ENCODE measurements at places on chromosomes 7 and 10. TPM values are rescaled to one million over a fixed set of nuclear protein-coding genes. Genes with fewer than 3 reads are reported as not detected.

- no peak for DNase-seq
Measured at GRCh38 chr7:84170646-84171045, 23.9 kb downstream of the SEMA3A start.

- no peak for DNase-seq
Measured at GRCh38 chr7:32206488-32206887, 136.3 kb upstream of the PDE1C start.

- peak; percentile 36 for DNase-seq
Measured at GRCh38 chr7:122485856-122486255, 181.3 kb upstream of the FEZF1 start.

DNA sequence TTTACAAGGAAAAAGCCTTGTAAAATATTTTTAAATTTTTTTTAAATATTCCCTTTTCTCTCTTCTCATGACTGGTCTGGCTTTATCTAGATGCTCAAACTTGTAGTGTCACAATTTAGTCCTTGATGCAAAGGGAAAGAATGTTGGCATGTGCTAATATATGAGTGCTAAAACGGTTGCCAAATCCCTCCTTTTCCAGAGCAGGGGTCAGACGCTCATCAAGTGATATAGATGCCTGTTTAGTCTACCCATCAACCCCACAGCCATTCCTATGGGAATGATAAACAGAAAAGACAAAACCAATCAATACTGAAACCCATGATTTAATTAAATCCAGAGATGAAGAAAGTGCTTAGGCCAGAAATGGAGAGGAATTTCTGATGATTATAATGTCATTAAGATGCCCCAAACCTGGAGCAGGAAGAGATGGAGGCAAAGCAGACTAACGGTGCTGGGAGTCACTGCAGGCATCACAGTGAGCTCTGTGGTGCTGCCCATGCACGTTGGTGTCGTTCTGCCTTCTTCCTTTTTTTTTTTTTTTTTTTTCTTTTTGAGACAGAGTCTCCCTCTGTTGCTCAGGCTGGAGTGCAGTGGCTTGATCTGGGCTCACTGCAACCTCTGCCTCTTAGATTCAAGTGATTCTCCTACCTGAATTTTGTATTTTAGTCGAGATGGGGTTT lies 210.1 kb upstream of the STK17A start:
- no peak for DNase-seq

DNA sequence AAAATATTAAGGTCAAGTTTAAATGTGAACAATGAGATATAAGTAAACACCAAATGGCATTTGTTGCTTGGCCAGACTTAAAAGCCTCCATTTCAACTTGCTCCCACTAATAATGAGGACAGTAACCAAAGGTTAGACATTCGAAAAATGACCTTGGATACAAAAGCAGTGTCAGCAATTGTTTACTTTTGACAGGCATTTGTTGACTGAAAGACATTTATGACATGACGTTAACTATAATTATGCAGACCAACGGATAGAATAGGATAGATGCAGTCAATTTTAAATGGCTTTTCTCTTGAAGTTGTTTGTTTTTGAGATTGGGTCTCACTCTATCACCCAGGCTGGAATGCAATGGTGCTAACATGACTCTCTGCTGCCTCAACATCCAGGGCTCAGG lies 6.3 kb upstream of the WNT16 start:
- no peak for DNase-seq

DNA sequence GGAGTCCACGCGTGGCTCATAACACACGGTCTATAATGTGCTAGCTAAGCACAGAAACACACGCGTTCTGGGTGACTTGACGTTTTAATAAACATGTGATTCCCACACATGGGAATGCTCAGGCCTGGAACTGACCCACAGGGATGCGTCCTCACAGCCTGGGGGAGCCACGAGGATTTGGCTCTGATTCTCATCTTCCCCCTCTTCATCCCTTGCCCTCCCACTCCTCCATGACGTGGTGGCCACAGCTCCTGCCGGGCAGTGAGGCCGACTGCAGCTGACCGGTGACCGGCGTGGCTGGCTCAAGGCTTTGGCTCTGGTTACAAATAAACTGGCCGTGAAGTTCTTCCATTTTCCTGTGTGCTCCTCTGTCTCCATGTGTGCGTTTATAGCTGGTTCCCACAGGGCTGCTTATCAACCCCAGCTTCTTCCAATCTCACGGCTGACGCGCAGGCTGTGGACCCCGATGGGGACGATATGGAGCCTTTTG lies 40.9 kb upstream of the KLF6 start:
- DNase-seq: no peak

GRCh38 chr7:95001258-95001657 lies 93.9 kb downstream of the PPP1R9A start:
- no peak for DNase-seq

- no peak for DNase-seq
Measured at GRCh38 chr10:85008488-85009184, 680.2 kb downstream of the CCSER2 start.

DNA sequence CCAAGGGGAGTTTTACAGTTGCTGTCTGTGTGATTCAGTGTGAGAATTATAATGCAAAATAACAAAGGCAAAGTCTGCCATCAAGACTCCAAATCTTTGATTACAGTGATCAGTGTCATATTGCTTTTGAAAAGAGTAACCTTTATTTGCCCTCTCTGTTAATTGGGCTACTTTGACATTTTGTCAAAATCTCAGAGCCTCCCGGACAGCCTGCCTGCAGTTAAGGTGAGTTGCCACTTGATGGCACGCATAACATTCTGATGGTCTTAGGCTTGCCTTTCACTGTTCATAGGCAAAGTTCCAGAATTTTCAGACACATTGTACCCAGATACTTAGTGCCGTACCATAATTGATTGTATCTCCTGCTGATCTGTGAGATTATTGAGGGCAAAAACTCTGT lies 253.5 kb downstream of the ABCA13 start:
- DNase-seq: peak; percentile 16

- peak; percentile 25 for DNase-seq
Measured at GRCh38 chr10:51786016-51786683, 86.8 kb upstream of the CSTF2T start.

DNA sequence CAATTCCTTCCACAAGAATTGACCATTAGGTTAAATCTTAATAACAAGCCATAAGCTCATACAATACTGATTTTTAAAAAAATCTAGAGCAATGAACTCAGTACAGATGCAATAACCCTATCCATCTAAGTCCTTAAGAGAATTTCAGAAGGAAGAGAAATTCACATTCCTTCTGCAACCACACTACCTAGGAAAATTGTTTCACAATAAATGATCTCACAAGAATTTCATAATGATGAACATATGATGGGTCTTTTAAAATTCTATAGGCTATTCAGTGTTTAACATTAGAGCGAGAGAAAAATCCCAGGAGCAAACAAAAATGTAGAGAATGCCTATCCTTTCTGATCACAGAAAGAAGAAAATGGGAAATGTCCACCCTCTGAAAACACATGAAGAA lies 70.0 kb upstream of the MAGI2 start:
- DNase-seq: peak; percentile 34

- DNase-seq: peak; percentile 26
Measured at GRCh38 chr7:84191261-84191660, 3.3 kb downstream of the SEMA3A start.

DNA sequence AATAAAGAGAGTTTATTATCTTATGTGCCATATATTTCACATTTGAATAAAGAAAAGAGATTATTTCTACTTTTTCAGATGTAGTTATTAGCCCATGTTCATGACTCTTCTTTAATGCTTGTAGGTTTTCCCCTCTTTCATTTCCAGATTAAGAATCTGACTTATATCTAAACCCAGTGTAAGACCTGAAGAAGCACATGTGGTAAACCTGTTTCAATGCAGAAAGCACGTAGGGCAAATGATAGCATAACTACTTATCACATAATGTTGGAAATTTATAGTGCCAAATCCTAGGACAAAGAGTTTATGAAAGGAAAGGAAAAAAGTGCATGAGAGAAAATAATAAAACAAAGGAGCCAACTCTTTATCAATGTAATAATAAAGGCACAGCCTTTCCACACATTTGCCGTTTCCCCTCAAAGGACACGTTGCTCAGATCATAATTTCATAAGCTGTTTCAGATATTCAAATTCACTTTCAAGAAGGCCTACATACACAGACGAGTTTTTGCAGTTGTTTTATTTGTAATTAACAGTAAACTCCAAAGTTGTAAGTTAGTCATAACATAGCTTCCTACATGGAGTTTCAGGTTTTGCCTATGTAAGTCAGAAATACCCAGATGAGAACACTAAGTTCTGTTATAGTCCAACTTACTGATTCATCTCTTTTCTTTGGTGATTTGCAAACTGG lies 88.8 kb upstream of the MDFIC start:
- no peak for DNase-seq

GRCh38 chr10:112637901-112638300 lies 190.9 kb downstream of the VTI1A start:
- DNase-seq: no peak

DNA sequence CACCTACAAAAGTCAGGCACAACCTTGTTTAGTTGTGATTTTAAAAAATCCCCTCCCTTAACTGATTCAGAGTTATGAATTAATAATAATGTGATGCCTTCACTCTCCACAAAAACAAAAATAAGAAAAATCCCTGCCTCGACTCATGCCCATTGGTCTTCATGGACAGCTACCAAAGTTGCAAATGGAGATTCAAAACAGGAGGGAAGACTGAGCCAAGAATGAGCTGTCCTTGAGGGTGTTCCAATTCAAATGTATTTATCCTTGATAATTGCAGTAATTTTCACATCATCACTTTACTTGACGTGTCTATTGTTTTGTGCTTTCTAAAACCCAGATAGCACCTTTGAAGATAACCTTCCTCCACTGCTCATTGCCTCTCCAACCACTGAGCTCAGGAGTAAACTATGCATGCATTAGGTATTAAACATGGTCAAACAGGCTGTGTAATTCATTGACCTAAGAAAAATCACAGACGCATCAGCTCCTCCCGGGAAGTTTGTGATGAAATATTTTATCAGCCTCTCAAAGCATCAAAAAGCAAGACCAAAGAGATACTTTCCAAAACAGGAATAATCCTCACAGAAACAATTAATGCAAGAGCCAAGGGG lies 712.7 kb upstream of the IGFBP3 start:
- peak; percentile 4 for DNase-seq

DNA sequence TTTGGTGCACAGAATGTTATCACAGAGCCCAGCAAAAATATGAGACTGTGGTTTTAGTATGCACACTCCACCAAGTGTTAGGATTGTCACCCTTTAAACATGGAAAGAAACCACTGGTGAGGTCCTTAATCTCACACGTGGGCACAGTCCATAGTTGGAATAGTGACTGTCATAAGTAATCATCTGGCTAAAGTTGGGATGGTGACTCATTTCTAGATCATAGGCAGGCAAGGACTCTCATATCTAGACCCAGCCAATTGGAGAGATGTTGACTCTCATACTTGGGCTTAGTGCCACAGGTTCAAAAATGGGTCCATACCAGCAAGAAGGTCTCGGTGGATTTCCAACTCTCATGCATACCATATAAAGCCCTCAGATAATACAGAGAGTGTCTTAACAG lies 39.6 kb upstream of the ZNF680 start:
- peak; percentile 23 for DNase-seq

DNA sequence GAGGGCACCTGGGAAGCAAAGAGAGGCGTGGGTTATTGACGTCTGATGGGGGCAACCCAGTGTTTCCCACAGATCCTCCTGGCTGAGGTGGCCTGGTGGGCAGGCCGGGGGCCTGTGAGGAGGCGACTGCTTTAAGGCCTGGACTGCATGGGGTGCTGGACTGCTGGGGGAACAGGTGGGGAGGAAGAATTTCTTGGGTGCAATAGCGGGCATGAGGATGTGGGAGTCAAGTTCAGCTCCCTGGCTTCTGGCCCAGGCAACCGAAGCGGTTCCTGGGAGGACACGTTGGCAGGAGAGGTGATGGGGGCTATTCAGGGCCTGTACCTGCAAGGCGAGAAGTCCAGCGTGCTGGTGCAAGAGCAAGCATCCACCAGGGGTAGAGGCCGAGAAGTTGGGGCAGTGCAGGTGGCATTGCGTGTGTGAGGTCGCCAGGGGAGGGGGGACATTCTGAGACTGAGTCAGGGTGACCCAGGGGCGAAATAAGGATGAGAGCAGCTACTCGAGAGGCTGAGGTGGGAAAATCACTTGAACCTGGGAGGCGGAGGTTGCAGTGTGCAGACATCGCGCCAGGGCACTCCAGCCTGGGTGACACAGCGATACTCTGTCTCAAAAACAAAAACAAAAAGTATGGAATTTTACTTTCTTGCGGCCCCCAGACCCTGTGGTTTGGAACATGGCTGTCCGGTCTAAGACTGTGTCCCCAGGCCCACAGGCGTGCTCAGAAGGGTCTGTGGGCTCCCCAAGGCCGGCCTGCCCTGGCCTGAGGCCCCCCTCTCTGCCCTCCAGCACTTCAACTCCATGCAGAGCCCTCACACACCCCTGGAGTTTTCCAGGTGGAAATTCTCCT lies 53.6 kb upstream of the ELN start:
- DNase-seq: no peak

DNA sequence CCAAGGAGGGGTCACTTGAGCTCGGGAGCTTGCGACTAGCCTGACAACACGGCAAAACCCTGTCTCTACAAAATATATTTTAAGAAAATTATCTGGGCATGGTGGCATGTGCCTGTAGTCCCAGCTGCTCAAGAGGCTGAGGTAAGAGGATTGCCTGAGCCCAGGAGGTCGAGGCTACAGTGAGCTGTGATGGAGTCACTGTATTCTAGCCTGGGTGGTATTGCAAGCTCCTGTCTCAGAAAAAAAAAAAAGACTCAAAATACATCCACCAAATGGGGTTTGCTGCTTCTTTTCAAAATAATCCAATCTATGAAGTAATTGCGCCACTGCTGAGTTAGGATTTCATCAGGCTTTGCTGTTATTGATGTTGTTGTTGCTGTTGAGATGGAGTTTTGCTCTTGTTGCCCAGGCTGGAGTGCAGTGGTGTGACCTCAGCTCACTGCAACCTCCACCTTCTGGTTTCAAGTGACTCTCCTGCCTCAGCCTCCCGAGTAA lies 11.1 kb upstream of the VIM start:
- peak; percentile 65 for DNase-seq

Gene CALCR
- total RNA-seq: not detected

Gene ZNRF2
- 6.5 TPM for total RNA-seq

Gene IFIT2
- 7.0 TPM for total RNA-seq

Gene BTBD16
- not detected for total RNA-seq

Gene UNCX
- total RNA-seq: not detected

Gene PAPOLB
- not detected for total RNA-seq

Gene AGMO
- total RNA-seq: not detected

Gene FAM237B
- total RNA-seq: not detected

Gene MGMT
- total RNA-seq: 15.7 TPM

Gene TFAM
- 12.5 TPM for total RNA-seq

Gene SUFU
- total RNA-seq: 3.1 TPM

Gene GOT1
- 39.6 TPM for total RNA-seq

Gene CEP55
- 32.4 TPM for total RNA-seq

Gene ZNF485
- total RNA-seq: 1.5 TPM

Gene MRLN
- not detected for total RNA-seq

Gene PTN
- 8.3 TPM for total RNA-seq

Gene GRM8
- total RNA-seq: not detected

Gene FANK1
- 13.3 TPM for total RNA-seq

Gene AMZ1
- 4.4 TPM for total RNA-seq

Gene ACHE
- not detected for total RNA-seq

Gene KNDC1
- total RNA-seq: 0.54 TPM

Gene ABCB1
- not detected for total RNA-seq

Gene OR6B1
- not detected for total RNA-seq

Gene LIPF
- not detected for total RNA-seq

Gene UNC5B
- 6.5 TPM for total RNA-seq

Gene HECW1
- 4.8 TPM for total RNA-seq
